GOT3 (cell line): ENCODE measurements at places on chromosomes 16 and 17.

DNA sequence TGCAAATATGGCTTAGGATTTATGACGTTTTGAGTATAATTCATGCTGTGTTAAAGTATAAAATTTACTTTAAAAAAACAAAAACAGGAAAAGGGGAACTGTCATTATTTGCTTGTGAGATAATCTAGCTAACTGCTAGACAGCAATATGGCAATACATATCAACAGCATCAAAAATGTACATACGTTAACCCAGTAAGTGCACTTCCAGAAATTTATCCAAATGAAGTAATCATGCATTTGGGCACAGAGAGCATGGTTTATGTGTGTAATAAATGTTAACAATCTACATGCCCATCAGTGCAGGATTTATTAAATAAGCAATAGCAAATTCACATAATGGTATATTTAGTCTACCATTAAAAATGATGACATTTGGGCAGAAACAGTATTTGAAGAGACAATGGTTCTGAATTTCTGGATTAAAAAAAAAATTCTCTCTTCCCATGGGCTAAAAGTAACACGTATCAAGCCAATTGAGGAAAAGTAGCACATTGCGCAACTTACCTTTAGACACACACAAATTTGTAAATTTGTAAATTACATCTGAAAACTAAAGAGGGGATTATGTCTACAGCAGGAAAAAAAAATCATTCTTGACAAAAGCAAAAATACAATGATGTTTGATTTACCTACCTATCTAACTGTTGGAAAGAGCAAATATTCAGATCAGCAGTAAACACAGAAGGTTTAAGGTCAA, 80.2 kb downstream of the CACNG1 start:
- no peak for DNase-seq

GRCh38 chr17:62968445-62968923, 2.4 kb downstream of the TANC2 start:
- no peak for DNase-seq

GRCh38 chr17:7356072-7356549, 1.2 kb downstream of the TMEM95 start:
- no peak for DNase-seq

GRCh38 chr17:5545051-5545987, 39.0 kb downstream of the NLRP1 start:
- DNase-seq = no peak

DNA sequence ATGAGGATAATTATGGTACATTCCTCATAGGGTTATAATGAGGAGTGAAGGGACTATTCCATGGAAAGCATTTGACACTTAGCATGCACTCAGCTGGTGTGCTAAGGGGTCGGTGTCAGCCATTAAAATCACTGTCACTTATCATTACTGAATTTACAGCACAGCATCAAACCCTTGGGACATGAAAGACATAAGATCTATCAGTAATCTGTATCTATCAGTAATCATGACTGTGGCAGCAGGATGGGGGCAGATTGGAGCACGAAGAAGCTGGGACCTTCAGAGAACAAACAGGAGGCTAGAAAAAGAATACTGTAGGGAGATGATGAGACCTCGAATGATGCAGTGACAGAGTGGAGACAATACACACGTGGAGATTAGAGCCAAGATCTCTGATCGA, 73.5 kb upstream of the CLEC3A start:
- DNase-seq = no peak

DNA sequence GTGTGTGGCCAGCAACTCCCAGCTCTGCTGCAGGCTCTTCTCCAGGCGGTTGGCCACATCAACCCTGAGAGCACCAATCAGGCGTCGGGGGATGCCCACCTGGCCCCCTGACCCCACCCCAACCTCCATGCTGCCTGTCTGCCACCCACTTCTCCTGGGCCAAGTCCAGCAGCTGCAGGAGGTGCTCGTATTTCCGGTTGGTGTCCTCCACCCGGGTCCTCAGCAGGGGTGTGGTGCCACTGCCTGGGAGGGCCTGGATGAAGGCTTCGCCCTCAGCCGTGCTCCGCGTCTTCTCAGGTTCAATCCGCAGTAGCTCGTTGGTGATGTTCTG, 44.6 kb downstream of the UBN1 start:
- no peak for DNase-seq

DNA sequence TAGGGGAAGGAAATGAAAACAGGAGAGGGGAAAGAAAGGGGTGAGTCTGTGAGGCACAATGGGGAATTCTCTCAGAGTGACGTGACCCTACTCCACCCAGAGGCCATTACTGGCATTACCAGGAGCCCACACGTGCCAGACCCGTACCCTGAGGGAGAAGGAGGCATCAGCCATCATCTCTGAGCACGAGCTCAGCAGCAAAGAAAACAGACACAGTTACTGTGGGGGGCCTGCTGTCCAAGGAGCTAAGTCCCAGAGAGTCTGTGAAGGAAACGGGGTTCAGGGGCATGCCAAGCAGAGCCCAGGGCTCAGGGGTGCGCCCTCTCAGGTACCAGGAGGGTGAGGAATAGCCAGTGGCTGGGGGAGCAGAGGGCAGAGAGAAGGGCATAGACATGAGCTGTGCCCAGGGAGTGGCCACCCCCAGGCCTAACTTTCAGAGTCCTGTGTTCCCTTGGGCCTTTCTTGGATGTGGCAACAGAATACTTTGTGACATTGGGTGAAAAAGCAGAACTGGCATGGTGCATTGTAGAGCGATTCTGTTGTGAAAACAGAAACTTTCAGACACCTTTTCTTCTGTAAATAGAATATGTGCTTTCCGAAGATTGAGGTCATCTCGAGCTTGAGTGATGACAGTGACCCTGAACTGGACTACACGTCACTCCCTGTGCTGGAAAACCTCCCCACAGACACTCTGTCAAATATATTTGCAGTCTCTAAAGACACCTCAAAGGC, 11.3 kb downstream of the TAF1C start:
- no peak for DNase-seq

DNA sequence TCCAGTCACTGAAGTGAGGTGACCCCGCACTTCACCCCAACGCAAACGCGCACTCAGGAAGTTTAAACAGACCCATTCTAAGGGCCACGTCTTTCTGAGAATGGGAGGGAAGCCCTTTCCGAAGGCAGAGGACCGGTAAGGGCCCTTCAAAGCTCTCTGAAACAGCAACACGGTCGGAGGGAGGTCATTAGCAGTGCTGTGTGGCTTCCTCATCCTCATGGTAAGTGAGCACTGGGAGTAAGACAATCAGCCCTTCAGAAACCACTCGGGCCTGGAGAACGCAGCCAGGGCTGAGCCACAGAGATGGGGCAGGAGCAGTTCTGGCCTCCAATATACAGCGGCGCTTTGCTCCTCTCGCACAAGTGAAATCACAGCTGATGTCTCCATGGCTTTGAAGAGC, 23.7 kb downstream of the SRL start:
- no peak for DNase-seq

DNA sequence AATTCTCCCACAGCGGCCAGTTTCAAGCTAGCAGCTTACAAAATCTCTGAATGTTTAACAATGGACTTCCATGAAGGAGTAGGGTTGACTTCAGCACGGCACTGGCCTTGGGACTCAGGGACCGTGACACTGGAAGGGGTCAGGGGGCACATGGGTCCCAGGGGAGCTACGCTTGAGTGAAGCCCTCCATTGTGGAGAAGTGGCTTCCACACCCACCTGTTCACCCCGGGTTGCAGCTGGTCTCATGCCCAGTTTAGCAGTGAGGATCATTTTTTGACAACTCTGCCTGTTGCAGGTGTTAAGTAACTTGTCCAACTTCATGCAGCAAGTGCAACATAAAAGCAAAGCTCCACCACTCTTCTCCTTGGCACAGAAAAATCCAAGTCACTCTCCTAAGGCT, 510.2 kb downstream of the CDH13 start:
- DNase-seq = no peak

GRCh38 chr17:41263212-41263611, 2.0 kb upstream of the KRTAP9-6 start:
- no peak for DNase-seq
